Hindlimb muscle (tissue), 1 donor: ENCODE measurements at places on chromosomes 6 and 20.
A peak's percentile ranks its signal among the peaks of the same experiment; 100 is the strongest.

- no peak for DNase-seq
Observed at GRCh38 chr20:23118144-23118543, 32.0 kb upstream of the CD93 start.

GRCh38 chr6:149273318-149273717 is 44.2 kb upstream of the TAB2 start:
- DNase-seq, result no peak

GRCh38 chr6:155493694-155494143 is 38.1 kb upstream of the NOX3 start:
- DNase-seq, result peak; percentile 70

DNA sequence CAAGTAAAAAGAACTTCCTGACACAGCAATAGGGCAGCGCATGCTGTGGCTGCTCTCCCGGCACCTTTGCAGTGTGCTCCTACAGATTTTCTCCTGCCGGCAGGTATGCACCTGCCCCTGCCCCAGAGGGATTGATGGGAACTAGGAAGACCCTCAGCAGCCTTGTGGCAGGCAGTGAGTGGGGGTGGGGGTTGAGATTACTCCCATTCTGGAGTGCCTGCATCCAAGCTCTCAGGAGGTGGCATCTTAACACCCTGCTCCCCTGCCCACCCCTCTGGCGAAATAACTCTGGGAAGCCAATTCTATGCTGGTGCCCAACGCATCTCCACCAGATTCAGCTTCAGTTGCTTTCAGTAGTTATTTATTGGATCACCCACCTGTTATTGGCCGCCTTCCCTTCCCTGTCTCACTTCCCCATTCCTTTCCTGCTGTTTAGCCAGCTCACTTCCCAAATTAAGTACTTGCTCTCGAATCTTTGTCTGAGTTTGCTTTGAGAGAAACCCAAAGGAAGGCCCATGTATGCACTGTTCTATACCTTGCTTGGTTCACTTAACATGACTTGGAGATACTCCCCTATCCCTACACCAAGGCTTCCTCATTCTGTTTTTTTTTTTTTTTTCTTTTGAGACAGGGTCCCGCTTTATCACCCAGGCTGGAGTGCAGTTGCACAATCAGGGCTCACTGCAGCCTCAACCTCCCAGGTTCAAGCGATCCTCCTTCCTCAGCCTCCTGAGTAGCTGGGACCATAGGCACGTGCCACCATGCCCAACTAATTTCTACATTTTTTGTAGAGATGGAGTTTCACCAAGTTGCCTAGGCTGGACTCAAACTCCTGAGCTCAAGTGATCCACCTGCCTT is 29.3 kb upstream of the SLC23A2 start:
- no peak for DNase-seq

DNA sequence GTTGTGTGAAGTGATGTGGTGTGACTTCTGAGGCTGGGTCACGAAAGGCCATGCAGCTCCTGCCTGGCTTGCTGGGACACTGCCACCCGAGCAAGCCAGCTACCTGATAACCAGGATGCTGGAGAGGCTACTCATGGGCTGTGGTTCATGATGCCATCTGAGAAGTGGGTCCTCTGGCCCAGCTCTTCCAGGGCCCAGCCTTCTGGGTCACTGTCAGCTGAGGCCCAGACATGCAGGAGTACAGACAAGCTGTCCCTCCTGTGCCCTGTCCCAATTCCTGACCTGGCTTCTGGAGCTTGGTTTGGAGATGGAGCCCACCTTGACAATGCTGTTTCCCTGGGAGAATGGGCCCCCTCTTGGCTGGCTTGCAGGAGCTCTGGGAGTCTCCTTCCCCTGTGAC is 87.0 kb downstream of the DHX35 start:
- DNase-seq, result no peak

DNA sequence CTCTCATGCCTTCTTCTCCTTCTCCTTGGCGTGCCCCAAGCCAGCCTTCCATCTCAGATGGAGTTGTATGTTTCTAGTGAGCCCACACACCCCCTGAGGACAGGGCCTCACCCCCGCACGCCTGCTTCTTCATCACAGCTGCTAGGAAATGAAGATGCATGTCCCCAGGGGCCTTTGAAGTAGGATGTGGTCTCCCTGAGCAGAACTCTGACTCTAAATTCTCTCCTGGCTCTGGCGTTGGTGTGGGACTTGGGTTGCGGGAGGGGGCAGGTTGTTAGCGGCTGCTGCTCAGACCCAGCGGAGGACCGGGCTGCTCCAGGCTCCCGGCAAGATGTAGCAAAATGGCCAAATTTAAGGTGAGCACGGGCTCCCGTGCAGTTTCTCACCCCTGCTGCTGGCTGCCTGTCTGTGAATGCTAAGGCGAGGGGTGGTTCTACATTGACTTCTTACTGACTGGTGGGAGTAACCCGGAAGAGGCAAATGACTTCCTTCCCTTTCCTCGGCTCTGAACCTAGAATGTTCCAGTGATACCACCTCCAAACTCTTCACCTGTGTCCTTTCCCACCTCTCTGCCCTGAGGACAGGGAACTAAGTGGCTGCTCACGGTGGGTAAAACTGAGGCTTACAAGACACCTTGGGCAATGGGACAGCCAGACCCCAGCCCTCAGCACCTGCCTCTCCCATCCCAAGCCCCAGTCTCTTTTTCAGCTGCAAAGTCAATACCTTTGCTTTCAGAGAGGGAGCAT is 8.8 kb downstream of the SYNJ2 start:
- DNase-seq, result no peak

DNA sequence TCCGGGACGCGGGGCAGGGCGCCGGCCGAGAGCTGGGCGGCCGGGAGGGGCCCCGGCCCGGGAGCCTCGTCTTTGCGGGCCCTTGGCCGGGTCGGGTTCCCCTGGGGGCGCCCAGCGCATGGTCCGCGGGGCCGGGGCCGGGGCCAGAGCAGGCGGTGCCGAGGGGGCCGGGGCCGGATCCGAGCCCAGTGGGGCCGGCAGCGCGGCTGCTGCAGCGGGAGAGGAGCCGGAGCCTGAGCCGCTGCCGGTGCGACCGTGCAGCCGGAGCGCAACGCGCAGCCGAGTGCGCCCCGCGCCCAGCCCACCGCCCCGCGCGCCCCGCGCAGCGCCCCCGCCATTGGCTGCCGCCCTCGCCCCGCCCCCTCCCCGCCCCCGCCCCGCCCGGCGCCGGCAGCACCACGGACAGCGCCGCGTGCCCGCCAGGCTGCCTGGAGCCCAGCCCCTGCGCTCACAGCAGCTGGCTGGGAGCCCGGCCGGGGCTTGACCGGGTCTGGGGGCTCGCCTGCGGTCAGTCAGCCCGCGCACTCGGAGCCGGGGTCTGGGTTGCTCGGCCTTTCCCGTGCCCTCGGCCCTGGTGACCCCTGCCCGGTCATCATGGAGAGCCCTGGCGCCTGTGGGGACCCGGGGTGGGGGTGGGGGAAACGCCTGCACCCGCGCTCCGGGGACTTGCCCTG is at the start of gene HRH3:
TSS of gene HRH3 (minus strand) at position 287 of the 674 bp plus-strand sequence. CDS start 308 bp downstream, outside the sequence.
- peak; percentile 54 for DNase-seq

- no peak for DNase-seq
Observed at GRCh38 chr6:150263765-150264404, 104.9 kb upstream of the IYD start.

GRCh38 chr20:20211274-20211987 is 156.5 kb upstream of the INSM1 start:
- no peak for DNase-seq

GRCh38 chr6:76451926-76452709 is 379.7 kb upstream of the IMPG1 start:
- DNase-seq, result no peak

DNA sequence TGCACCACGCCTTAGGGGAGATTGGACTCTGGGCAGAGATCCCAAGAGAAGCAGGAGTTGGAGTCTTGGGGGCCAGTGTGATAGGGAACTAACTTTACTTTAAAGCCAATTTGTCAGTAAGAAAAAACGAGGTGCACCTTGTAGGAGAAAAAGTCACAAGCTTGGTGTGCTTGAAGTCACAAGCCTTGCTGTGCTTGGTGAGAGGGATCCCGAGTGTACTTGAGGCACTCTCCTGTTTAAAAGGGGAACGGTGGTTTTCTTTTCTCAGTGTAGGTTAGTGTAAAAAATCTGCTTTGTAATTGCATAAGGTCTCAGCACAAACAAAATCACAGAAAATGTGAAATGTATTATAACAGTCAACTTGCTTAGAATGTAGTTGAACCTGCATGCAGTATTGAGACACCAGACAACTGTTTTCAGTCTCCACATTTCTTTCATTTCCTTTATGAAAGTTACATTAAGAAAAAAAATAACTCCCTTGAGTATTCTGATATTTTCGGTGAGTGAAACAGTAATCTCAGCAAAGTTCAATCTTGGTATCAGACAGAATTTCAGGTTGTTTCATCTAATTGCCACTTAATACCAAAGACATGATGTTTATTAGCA is 111.1 kb upstream of the DUSP22 start:
- DNase-seq, result no peak

GRCh38 chr6:72783035-72783434 is 161.2 kb downstream of the KCNQ5 start:
- no peak for DNase-seq

DNA sequence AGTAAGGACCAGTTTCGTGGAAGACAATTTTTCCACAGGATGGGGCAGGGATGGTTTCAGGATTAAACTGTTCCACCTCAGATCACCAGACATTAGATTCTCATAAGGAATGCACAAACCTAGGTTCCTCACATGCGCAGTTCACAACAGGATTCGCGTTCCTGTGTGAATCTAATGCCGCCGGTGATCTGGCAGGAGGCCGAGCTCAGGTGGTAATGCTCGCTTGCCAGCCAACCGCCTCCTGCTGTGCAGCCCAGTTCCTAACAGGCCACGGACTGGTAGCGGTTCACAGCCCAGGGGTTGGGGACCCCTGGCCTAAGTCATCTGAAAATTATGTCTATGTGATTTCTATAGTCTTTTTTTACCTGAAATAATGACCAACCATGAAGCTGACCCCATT is 217.5 kb downstream of the TMEM200A start:
- DNase-seq, result no peak

DNA sequence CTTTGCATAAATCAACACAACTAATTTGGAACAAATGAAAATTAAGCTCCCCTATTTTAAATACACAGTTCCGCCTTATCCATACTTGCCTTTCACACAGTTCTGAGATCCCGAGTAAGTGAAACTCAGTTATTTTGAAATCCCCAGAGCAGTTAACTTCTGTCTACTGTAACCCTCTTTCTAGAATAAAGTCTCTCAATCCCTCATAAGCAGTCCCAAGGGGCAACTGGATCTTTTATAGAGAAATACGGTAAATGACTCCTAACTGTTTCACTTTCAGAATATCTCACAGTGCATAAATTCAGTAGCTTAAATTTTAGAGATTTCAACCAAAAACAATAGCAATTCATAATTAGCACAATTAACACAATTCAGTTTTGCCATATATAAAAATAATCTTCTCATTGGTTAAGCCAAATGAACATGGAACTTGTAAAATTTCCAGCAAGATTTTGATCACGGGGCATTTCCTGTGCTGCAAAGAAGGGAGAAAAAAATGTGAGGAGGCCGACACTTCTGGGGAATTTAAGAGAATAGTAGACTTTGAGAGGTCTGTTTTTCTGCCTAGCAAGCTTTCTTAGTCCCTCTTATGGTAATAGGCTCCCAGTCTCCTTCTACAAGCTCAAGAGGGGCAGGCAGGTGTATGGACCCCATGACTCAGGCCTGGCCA is 78.3 kb downstream of the KIF6 start:
- no peak for DNase-seq

DNA sequence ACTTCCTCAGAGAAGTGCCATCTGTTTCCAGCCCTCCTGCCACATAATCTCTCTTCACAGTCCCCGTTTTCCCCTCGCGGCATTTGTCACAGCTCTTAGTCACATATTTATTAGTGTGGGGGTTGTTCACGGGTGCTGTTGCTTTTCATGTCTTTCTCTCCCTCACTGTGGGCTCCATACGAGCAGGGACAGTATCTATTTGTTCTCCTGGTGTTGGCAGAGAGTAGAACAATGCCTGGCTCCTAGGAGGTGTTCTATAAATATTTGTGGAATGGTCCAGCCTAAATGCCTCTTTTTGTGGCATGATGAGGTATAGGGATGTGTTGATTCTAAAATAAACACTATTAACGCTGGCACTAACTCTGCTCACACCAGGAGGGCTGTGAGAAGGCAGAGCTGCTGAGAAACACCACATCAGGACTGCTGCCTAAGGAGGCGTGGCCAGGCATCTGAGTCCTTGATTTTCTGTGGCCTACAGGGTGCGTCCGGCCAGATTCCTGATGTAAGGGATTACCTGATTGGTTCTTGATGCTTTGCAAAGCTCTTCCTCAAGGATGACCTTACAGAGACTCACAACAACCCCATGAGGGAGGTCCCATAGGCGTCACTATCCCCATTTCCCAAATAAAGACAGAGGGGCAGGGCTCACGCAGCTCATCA is 219.8 kb upstream of the ARID1B start:
- no peak for DNase-seq

- DNase-seq, result no peak
Observed at GRCh38 chr6:147821295-147821897, 312.9 kb downstream of the SAMD5 start.

DNA sequence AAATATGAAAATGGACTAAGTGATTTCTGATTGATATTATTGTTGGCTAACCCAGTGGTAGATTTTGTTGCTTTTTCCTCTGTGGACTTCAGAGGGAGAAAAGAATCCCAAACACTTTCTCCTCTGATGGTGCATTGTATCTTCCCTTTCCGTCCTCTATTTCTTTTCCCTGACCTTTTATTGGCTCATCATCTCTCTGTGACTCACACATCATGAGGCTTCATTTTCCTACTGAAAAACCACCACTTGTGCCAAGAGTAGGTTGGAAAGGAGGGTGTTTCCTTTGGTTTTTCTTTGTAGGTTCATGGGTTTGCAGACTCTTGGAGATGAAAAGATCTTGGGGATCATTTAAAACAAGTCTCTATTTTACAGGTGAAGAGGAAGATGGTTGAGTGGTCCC is 311.7 kb upstream of the JAG1 start:
- no peak for DNase-seq

- DNase-seq, result no peak
Observed at GRCh38 chr6:119612911-119613381, 263.4 kb upstream of the MAN1A1 start.

DNA sequence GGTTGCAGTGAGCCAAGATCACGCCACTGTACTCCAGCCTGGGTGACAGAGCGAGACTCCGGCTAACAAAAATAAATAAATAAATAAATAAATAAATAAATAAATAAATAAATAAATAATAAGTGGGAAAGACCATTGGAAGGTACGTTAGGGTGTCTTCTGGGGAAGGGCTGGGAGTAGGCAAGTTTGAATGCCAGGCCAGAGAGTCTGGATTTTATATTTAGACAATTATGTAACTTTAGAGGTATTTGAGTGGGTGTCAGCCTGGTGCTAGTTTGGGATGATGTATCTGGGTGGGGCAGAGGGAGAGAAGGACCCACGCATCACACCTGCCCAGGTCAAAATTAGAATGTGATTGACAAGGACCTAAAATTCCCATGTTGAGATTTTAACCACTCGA is 108.5 kb upstream of the PRND start:
- no peak for DNase-seq

DNA sequence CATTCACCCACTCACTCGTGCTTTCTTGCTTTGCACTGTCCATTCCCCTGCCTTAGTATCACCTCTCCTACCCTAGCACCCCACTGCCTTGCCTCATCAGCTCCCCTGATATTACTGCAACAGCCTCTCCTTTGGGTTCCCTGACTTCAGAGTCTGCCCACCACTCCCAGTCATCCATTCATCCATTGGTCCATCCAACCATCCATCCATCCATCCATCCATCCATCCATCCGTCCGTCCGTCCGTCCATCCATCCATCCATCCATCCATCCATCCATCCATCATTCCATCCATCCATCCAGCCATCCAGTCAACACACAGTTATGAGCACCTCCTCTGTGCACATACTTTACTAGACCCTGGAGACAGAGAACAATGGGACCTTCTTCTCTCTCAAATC is 22.9 kb upstream of the FAM83D start:
- DNase-seq, result no peak
